ENCODE measurements at places on chromosomes 3 and 15.
A peak's percentile ranks its signal among the peaks of the same experiment; 100 is the strongest.

DNA sequence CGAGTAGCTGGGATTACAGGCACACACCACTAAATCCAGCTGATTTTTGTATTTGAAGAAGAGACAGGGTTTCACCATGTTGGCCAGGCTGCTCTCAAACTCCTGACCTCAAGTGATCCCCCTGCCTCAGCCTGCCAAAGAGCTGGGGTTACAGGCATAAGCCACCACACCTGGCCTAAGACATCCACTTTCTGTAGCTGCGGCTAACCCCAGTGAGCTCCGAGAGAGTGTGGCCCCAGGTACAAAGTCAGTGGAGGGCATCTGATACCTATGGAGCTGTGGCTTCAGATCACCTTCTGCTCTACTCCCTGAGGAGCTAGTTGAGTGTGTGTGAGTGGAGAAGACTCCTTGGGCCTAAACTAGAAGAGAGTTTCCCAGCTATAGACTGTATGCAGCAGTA, 189.3 kb upstream of the TSC22D2 start:
- DNase-seq = no peak

DNA sequence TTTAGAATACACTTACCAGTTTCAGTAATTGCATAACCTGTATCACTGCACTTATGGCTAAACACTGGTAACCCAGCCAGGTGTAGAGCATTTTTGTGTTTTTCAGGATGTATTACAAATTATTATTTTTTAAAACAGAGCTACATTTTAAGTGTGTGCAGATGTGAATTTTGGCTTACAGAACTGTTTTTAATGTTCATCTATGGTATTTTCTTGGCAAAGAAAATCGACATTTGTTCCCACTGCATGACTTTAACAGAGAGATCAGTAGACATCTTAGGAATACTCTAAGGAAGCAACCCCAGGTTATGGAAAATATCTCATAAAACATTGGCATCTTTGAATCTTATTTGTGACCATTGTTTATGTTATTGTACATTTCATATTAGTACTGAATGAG, 73.3 kb downstream of the ATP13A4 start:
- DNase-seq = no peak

GRCh38 chr3:89113893-89114840, 6.7 kb downstream of the EPHA3 start:
- peak; percentile 59 for DNase-seq

DNA sequence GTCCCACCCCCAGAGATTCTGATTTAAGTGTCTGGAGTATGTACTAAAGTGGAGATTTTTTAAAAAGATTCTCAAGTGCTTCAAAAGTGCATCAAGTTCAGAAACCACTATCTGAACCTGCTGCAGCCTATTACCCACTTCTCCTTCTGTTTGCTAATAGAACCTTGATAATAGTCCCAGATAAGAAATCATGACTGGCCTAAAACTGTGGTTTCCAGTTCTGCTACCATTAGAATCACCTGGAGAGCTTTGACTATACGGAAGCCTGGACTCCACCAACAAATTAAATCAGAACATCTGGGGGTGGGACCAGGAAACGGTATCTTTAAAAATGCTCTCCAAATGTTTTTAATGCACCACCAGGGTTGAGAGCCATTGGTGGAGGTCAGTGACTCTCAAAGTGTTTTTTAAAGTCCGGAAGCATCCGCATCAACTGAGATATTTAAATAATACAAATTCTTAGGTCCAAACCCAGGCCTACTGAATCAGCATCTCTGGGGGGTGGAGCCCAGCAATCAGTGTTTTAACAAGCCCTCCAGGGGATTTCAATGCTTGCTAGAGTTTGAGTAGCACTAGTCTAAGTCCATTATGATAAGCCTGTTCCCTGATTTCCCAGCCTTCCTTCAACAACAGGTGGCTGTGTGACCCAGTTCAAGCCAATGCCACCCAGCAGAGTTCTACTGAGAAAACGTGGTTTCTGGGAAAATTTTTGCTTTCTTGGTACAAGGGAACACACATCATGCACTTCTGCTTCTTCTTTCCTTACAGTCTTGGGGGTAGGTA, 45.4 kb upstream of the TIPARP start:
- DNase-seq = no peak

Data from fibroblast of skin of scalp (primary cell).